ENCODE measurements at places on chromosomes 7 and 10. TPM values are rescaled to one million over a fixed set of nuclear protein-coding genes. Genes with fewer than 3 reads are reported as not detected.
A peak's percentile ranks its signal among the peaks of the same experiment; 100 is the strongest.

The SEMA3A gene
- total RNA-seq = 3.3 TPM

The LAMTOR4 gene
- total RNA-seq = 170 TPM

DNA sequence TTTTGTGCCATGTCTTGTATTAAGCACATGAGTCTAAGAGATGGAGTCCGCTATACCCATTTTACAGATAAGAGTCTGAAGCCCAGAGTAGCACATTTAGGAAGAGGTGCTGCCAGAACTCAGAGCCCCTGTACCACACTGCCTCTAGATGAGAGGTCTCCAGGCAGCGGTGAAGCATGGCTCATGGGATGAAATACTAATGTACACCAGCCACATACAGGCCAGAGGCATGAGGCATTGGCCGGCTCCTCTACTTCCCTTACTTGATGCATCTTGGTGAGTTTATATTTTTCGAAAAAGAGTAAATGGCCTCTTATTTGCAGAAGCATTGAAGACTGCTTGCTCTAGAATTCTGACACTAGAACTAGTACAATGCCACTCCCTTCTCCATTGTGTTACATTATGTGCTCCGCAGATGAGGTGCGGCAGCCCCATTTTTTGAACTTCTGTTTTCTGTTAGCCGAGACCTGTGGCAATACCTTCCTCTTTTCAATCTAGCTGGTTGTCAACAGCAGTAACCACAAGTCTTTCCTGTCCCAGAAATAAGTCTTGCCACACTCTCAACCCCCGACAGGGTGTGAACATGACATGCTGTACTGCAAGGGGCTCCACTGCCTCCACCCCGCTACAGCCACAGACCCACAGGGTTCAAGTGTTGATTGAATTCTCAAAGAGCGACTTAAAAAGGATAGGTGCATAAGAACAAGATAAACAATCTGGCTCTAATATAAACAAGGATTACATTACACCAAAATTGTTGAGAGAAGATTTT, 145.3 kb downstream of the CELF2 start:
- DNase-seq = peak; percentile 72
- no peak overlapping the region for H3K4me3 ChIP-seq
- H3K36me3 ChIP-seq = peaks cover 17% of the 10 kb centered on the region
- peaks cover 45% of the 10 kb centered on the region for H3K4me1 ChIP-seq
- H3K27ac ChIP-seq = peak overlapping the region; percentile 99

GRCh38 chr7:7183838-7184463, 1.6 kb downstream of the C1GALT1 start:
- H3K36me3 ChIP-seq = peaks cover 10% of the 10 kb centered on the region
- peak overlapping the region; percentile 99 for H3K4me3 ChIP-seq
- H3K27ac ChIP-seq = peak overlapping the region; percentile 64
- peaks cover 20% of the 10 kb centered on the region for H3K4me1 ChIP-seq
- DNase-seq = no peak

GRCh38 chr10:5765617-5766016, 47.6 kb downstream of the GDI2 start:
- H3K4me3 ChIP-seq = no peak overlapping the region
- no peaks in the 10 kb centered on the region for H3K27me3 ChIP-seq
- no peak overlapping the region for H3K27ac ChIP-seq
- H3K4me1 ChIP-seq = peaks cover 9% of the 10 kb centered on the region
- no peak for DNase-seq

DNA sequence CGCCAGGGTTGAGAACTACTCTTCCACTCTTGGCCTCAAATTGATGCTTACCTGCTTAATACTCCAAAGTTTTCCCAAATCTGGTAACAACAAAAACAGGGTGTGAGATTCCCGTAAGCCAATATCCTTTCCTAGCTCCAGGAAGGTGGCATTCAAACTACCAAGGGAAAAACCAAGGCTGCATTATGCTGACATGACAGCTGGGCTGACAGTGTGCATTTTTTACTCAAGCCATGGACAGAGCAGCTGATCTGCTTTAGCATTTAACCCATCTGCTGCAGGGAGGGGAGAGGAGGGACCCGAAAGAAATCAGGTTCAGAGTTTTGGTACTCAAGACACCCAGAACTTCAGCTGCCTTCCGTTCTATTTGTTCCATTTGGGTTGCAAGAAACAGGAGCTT, 49.8 kb upstream of the RAPGEF5 start:
- peaks cover 2% of the 10 kb centered on the region for H3K36me3 ChIP-seq
- no peak for DNase-seq
- peaks cover 8% of the 10 kb centered on the region for H3K4me1 ChIP-seq
- H3K4me3 ChIP-seq = no peak overlapping the region
- peaks cover 2% of the 10 kb centered on the region for H3K27me3 ChIP-seq
